IMR-90 (cell line): ENCODE measurements at places on chromosomes 12 and 14. TPM values are rescaled to one million over a fixed set of nuclear protein-coding genes. Genes with fewer than 3 reads are reported as not detected.

The SENP1 gene
- polyA plus RNA-seq: 6.9 and 7.2 TPM in 2 replicates

The CFAP54 gene
- 0.19 and 0.41 TPM in 2 replicates for polyA plus RNA-seq

The LARP4 gene
- polyA plus RNA-seq: 8.9 and 11.3 TPM in 2 replicates

The TC2N gene
- 0.03 and 0.04 TPM in 2 replicates for polyA plus RNA-seq

The KCNA1 gene
- polyA plus RNA-seq: not detected in 2 replicates

The ARHGEF25 gene
- polyA plus RNA-seq: 17.1 and 17.9 TPM in 2 replicates
